ENCODE measurements at places on chromosomes 2 and 18.

DNA sequence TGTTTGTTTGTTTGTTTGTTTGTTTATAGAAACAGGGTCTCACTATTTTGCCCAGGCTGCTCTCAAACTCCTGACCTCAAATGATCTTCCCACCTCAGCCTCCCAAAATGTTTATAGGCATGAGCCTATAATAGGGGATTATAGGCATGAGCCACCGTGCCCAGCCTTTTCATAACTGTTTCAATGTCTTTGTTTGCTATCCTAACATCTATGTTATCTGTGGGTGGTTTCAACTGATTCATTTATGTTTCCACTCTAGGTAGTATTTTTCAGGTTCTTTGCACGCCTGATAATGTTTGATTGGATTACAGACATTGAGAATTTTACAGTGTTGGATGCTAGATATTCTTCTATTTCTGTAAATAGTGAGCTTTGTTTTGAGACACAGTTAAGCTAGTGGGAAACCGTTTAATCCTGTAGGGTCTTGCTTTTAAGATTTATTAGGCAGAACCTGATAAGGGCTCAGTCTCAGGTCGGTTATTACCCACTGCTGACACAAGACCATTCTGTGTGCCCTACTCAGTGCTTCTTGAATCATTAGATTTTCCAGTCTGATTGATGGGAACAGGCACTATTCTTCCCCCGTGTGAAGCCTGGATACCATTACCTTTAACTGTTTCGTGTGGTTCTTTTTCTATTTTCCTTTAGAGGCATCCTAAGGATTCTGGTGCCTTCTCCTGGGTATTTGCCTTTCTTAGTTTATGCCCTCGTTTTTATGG is 76.5 kb upstream of the TMEM87B start:
- DNase-seq: no peak

DNA sequence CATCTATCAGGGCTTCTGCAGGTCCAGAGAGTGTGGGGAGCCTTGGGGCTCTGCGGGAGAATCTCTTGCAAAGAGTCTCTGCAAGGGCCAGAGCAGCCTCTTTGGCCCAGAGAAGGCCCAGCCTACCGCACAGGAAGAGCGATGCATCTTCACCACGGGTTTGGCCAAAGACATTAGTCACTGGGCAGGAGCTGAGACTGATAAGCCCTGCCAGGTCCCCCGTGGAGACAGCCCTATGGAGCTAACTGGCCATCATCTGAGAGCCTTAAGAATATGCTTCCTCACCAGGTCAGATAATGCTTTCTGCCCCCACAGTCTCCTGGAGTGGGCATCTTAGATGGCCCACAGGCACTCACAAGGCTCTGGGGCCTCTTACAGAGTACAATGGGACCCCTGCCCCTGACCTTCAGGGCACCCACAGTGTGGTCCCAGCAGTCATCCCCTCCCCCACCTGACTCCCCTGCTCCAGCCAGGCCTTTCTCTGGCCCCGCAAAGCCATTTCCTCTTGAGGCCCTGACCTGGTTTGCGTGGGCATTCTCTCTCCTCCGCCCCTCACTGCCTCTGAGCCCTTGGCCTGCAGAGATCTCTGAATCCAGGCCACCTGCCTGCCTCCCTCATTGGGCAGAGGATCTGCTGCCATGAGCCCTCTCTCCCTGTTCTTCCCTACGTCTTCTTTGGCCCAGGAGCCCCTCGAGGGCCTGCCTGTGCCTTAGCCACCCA is 31.9 kb upstream of the MAPRE3 start:
- DNase-seq: no peak

DNA sequence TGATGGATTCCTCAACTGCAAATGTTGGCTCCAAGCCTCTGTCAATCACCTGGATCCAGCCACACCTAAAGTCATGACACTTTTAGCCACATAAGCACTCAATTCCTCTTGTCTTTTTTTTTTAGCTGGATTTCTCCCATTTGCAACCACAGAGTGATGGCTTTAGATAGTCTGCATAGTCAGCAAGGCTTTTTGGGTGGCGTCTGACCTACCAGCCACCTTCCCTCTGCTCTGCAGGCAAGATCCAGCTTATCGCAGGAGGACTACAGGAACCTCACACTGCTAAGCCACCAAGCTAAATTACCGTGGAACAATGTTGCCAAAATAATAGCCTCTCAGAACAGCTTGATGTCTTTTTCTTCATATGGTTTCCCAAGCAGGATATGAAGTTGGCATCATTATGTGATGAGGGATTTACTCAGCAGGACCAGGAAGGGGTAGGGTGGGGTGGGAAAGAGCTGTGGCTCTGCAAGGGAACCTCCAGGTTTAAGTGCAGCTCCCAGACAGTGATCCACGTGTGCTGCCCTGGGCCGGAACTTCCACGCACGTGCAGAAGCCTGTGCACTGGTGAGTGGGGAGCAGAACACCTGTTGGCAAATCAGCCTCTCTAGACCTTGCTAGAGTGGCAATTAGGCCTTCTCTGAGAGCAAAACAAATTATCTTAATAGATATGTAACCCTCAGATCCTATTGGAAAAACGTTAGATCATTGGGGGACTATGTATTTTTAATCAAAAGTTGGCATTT is 170.6 kb upstream of the NCK2 start:
- DNase-seq: no peak

DNA sequence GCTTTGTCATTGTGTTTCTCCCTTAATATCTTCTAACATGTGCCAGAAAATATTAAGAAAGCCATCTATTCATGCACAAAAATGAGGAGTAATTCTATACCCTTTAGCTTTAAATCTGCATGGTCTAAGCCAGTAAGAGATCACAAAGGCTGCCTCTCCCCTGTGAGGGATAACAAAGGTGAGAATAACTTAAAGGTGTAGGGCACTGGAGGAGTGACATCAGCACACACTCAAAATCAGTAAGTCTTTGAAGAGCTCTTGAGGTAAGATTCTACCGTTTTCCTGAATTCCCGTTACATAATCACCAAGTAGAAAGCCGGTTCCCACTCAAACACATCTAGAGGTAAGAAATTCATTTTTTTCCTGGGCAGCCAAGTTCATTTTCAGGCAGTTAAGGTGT is 123.9 kb upstream of the SULT1C3 start:
- DNase-seq: no peak

DNA sequence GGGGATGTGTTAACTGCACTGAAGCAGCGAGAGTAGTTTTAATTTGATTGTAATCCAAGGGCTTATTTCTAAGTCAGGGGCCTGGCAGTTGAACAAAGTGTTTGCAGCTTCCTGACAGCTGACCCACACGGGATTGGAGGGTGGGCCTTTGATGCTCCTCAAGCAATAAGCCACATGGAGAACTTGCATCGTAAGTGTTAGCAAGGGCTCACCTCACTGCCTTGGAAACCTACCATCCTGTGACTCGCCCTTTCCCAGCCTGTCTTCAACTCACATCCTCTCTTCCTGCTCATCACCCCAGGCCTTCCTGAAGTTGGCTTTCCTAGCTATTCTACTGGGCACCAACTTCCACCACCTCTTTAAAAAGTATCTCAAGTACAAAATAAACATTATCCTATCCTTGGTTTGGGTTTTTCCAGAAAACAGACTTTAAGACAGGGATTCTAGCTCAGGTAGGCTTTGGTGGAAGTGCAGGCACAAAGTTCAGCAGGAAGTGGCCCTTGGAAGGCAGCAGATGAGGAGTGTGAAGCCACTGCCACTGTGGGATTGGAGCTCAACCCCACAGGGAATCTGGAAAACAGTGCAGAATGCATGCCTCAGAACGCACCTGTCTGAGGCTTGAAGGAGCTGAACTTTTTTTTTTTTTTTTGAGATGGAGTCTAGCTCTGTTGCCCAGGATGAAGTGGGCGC is 31.6 kb downstream of the B3GNT2 start:
- no peak for DNase-seq
